ENCODE measurements at places on chromosomes 7 and 10. TPM values are rescaled to one million over a fixed set of nuclear protein-coding genes. Genes with fewer than 3 reads are reported as not detected.

DNA sequence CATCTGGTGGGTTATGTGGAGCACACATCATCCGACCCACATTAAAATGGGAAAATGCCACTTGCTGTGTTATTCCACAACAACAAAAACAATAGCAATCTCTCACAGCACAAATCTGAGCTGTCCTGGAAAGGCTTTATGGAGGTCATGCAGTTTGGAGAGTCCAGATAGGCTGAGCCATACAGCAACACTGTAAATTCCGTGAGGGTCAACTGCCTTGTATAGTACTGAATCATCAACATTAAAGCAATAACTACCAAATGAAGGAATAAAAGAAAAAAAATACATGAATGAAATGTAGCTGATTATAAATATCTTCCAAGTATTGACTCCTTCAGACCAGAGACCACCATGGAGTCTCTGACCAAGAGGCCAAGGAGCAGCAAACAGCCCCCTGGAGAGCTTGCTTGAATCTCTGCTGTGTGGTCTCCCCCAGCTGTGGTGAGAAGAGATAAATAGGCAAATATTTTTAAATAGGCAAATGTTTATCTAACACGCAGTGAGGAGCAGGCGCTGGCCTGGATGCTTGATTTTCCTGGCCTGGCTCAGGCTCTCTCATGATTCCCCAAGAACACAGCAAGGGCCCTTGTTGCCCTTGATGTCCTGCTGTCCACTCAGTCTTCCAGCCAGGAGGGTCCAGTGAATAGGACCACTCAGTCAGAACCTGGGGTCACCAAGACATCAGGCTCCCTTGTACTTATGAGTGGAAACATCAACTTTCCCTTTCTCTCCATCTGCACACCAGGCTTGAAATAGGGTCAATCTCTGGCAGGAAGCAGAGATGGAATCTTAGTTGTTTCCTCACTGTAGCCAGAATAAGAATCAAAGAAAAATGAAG lies 1021.3 kb downstream of the XPNPEP1 start:
- no peak for DNase-seq

DNA sequence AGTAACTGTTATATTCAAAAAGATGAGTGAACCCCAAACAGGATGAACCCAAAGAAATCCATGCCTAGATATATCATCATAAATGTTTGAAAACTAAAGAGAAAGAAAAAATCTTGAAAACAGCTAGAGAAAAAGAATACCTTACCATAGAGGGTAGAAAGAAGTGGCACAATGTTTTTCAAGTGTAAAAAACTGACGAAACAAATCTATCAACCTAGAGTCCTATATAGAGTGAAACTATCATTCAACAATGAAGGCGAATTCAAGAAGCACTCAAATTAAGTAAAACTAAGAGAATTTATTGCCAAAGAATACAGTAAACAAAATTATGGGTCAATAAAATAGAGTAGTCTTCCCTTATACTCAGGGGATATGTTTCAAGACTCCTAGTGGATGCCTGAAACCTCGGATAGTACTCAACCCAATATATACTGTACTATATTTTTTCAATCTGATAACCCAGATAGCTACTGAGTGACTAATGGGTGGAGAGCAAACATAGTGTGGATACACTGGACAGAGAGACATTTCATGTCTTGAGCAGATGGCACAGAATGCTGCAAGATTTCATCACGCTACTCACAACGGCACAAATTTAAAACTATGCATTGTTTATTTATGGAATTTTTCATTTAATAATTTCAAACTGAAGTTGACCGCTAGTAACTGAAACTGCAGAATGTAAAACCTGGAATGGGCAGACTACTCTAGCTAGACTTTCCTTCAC lies 52.6 kb upstream of the TMEM106B start:
- DNase-seq: no peak

DNA sequence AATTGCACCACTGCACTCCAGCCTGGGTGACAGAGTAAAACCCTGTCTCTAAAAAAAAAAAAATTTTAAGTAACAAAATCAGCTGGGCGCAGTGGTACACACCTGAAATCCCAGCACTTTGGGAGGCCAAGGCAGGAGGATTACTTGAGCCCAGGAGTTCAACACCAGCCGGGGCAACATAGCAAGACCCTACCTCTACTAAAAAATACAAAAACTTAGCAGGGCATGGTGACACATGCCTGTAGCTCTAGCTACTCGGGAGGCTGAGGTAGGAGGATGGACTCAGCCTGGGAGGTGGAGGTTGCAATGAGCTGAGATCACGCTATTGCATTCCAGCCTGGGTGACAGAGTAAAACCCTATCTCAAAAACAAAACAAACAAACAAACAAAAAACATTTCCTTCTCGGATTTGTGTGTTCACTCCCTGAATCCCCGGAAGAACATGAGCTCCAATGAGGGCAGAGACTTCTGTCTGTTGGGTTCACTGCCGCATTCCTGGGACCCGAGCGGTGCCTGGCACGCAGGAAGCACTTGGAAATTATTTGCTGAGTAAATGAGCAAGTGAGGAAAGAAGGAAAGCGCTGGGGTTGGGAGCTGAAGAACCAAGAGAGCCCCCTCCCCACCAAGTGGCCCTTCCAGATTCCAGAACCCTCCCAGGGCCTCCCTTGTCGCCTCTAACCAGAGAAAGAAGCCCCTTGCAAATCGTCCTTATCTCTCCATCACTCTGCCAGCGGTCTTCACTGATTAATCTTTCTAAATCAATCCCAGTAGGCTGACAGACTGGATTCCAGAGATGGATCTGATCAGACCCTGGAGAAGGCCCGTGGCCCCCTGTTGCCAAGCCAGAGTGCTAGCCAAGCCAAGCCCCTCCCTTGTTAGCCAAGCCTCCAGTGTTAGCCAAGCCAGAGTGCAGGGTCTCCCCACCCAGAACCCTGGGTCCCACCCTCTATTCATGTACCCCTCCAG lies 6.2 kb downstream of the TNRC18 start:
- no peak for DNase-seq

GRCh38 chr10:36344240-36345174 lies 702.4 kb upstream of the FZD8 start:
- no peak for DNase-seq

DNA sequence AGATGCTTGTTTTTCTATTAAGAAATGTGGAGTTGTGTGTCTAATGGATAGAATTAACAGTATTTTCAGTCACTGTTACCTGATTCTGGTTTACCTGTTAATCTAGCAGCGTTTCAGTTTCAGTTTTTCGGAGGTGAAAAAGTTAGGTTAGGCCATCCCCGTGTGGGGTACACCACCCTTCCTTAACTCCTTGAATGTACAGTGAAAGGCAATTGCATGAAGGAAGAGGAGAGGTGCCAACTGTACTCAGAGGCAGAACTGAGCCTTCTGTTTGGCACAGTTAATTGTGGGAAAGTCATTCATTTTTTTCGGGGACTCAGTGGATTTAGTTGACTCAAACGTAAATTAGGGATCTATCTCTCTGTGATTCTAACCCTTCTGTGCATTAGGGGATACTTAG lies 35.5 kb downstream of the RPA3 start:
- no peak for DNase-seq

DNA sequence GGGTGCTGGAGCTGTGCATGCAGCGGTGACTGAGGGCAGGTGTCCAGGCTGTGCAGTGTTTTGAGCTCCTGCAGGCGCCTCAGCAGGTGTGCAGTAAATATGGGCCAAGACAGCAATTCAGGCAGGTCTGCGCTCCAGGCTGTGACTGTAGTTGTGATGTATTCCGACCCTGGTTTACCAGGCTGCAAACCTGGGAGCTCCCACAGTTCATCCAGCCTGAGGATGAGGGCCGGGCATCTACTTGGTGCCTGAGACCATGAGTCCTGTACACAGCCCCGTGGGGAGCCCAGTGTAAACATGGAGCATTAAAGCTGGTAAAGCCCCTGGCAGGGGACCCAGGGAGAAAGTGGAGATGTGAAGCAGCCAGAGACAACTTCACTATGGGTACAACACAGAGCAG lies 82.8 kb downstream of the VOPP1 start:
- DNase-seq: no peak

DNA sequence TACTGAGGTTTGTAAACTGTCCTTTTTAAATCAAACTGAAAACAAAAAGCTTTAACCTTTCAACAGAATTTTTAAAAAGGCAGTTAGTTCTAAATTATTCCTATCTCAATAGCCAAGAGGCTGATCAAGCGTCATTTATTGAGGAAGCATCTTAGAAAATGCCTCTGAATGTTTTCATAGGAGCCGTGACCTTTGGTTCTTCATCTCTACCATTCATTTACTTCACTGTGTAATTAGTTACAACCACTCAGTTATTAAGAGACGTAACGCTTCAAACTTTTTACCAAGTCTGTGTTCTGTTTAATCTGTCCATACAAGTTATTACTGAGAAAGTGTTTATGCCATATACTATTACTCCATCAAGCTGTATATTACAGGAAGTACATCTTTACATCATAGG lies 107.4 kb upstream of the KMT2E start:
- no peak for DNase-seq

GRCh38 chr10:25633542-25633941 lies 300.5 kb upstream of the MYO3A start:
- no peak for DNase-seq

DNA sequence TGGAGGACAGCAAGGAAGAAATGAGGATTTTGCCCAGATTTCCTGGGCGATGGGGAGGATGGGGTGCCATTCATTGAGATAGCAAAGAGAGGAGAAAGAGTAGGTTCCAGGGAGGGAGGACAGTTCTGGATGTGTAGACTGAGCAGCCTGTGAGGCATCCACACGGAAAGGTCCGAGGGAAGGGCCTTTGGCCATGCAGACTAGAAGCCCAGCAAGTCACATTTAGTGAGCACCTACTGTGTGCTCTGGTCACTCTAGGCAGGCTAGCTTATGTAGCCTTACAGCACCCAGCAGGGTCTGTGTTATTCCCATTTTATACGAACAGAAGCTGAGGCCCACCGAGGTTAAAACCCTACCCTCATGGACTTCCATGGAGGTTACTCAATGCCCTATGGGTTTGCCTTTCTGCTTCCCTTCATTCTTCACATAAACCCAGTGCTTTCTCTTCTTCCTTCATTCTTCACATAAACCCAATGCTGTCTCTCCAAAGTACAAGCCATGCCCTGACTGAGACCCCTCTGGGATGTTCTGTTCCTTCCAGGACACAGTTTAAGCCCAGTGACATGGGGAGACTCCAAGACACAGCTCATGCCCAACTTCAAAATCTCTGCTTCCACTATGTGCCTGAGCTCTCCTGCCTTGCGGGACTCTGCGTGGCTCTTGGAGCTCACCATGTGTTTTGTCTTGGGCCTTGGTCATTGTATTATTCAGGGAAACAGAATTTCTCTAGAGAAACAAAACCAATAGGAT lies 13.7 kb downstream of the IL2RA start:
- peak; percentile 8 for DNase-seq

DNA sequence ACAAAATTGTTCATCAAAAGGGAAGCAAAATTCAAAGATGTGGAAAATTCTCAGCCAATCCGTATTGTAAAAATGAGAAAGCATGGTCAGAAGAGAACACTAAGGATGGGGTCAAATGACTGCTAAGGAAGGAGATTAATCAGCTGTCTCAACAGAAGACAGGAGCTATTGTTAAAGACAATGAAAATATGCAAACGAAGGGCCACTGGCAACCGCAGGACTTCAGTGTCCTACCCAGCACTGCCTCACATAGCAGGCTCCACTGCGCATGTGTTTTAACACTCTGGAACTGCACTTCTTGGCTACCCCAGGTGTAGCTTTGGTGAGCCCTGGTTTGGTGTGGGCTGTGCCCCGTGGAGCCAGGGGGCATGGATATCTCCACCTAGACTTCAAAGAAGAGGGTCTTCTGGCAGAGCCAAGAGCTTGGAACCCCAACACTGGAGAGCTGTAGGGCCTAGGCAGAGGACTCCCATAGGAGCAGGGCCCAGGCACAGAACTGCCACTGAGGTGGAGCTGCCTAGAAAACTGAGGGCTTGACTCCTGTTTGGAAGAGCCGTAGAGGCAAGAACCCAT lies 176.2 kb upstream of the GDF10 start:
- DNase-seq: no peak

GRCh38 chr10:69179089-69179742 lies 818 bp upstream of the SUPV3L1 start:
- DNase-seq: peak; percentile 36

The SSC4D gene
- 0.81 TPM for total RNA-seq

The CYP3A4 gene
- total RNA-seq: not detected

The CFAP46 gene
- 0.07 TPM for total RNA-seq

The DGKB gene
- total RNA-seq: not detected

The IRF5 gene
- total RNA-seq: 21.7 TPM

The MEOX2 gene
- not detected for total RNA-seq

Measured in activated CD4-positive, alpha-beta memory T cell treated with anti-CD3 and anti-CD28 coated beads for 36 hours (primary cell).